Naive B cell (primary cell): ENCODE measurements at places on chromosomes 5 and 9.
A peak's percentile ranks its signal among the peaks of the same experiment; 100 is the strongest.

- no peak for DNase-seq
Observed at GRCh38 chr9:23621188-23621587, 204.9 kb downstream of the ELAVL2 start.

GRCh38 chr9:21357479-21358460 lies 7.1 kb upstream of the IFNA6 start:
- peak; percentile 15 for DNase-seq

GRCh38 chr9:84677080-84677479 lies 7.6 kb downstream of the NTRK2 start:
- DNase-seq: no peak

- DNase-seq: no peak
Observed at GRCh38 chr5:10262121-10262774, 12.2 kb downstream of the CCT5 start.

DNA sequence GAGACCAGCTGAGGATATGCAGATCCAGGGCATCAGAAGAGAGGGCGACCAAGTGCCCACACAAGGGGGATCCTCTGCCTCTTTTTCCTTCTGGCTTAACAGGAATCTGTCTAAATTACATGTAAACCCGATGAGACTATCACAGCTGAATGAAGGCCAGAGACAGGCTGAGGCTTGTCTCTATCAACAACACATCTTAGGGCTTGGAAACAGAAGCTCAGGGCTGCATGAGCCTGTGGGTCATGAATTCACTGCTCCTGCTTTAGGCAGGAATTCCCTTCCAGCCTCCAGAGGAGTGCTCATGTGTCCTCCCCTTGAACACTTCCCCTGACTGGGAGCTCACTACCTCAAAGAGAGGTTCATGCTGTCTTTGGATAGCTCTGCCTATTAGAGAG lies 106.1 kb upstream of the PHYKPL start:
- DNase-seq: no peak

GRCh38 chr9:107425101-107426025 lies 64.2 kb downstream of the KLF4 start:
- peak; percentile 27 for DNase-seq

- DNase-seq: no peak
Observed at GRCh38 chr5:89900346-89900745, 509.2 kb downstream of the CETN3 start.

DNA sequence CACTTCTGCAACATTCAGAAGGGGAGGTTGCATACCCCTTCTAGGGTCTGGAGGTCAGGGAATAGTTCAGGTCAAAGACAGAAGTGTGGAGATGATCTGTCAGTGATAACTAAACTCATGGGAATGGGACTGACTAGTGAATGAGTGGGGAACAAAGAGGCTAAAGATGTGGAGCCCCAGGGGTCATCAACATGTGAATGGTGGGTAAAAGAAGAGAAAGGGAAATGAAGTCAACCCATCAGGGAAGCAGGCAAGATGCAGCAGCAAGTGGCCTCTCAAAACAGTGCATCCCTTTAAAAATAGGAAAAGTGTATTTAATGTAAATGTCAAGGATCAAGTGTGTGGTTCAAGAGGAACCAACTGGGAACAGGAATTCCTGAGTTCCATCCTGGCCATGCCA lies 69.9 kb downstream of the PLPPR1 start:
- no peak for DNase-seq

DNA sequence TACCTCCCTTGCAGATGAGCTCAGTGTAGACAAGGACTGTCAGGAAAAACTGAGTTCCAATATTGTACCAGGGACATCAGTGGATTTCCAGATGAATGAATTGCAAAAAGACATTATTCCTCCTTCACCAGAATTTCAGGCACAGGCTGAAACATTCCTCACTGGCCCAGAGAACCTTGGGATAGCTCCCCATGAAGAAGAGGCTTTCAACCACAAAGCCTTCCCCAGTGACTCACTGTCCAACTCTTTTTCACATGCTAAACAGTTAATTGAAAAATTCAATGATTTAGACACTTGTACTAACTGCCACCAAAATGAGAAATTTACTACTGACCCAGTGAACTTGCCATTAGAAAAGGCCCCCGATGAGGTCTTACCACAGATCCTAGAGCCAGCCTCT lies 144.5 kb downstream of the UNC13B start:
- no peak for DNase-seq

- no peak for DNase-seq
Observed at GRCh38 chr5:76221311-76221710, 138.1 kb downstream of the SV2C start.

- DNase-seq: no peak
Observed at GRCh38 chr5:141876628-141877355, 1.4 kb downstream of the PCDH1 start.

- no peak for DNase-seq
Observed at GRCh38 chr9:97704345-97704677, 7.2 kb upstream of the XPA start.

GRCh38 chr5:31186672-31187267 lies 6.7 kb upstream of the CDH6 start:
- no peak for DNase-seq

- no peak for DNase-seq
Observed at GRCh38 chr5:84327591-84327990, 57.1 kb downstream of the EDIL3 start.

GRCh38 chr9:84710701-84711397 lies 41.3 kb downstream of the NTRK2 start:
- no peak for DNase-seq

DNA sequence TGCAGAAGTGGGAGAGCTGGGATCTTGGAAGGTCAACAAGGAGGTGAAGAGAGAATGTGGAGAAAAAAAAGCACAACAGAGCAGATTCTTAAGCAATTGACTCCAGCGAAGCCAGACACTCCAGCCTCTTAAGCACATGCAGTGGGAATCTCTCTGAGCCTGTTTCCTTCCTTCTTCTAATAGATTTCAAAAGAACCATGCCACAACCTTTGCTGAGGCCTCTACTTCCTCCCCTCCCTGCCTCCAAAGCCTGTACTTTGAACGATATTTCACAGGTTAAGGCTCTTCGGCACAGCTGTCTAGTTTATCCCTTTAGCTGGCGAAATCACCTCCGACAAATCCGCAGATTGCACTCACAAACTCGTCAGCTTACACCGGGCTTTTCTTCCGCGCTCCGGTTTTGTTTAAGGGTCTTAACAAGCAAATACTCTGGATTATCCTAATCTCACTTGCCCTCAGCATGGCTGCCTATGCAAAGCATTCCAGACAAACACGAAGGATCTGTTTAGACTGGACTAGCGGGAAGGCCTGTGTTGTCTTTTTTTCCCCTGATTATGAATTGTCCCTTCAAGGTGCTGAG lies 211.6 kb upstream of the PANK3 start:
- no peak for DNase-seq

- DNase-seq: no peak
Observed at GRCh38 chr5:130135506-130135905, 231.2 kb downstream of the CHSY3 start.

DNA sequence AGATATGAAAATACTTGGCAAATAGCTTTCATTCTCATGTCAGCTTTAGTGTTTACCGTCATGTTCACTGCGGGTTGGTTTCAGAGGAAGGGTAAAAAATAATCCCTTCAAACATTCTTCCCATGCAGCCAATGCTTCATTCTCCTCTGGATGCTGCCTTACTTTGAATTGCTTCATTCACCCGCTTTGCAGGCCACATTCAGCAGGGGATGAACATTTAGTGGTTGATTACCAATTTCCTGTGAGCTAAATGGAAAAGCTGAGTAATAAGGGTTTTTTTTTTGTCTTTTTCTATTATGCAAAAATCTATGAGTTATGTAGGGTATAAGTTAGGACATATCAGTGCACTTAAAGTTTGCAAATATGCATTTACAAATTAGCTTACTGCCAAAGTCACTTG lies 96.3 kb upstream of the MEF2C start:
- DNase-seq: no peak

DNA sequence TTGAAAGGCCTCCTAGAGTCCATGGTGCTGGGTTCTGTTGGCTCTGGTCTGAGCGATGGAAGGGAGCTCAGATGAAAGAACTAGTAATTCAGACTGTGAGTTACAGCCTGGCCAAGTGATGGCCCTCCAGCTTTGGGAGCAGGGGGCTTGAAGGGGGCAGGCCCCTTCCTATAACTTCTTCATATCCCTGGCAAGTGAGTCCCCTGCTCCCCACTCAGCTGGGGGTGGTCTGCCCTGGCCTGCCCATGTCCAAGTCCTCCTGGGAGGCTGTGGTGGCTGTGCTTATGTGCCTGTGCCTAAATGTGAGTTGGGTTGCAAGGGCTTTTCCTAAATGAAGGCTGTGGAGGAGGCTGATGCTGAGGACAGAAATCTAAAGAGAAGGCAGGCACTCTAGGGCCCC lies 80.1 kb downstream of the MACROH2A1 start:
- no peak for DNase-seq
